Forelimb muscle (tissue), 1 donor: ENCODE measurements at places on chromosomes 16 and 17.

GRCh38 chr16:85959686-85960085 is 60.7 kb downstream of the IRF8 start:
- DNase-seq = no peak

- DNase-seq = no peak
Measured at GRCh38 chr16:75288596-75289120, 37.2 kb upstream of the BCAR1 start.

- no peak for DNase-seq
Measured at GRCh38 chr17:5895276-5895675, 174.9 kb upstream of the WSCD1 start.

DNA sequence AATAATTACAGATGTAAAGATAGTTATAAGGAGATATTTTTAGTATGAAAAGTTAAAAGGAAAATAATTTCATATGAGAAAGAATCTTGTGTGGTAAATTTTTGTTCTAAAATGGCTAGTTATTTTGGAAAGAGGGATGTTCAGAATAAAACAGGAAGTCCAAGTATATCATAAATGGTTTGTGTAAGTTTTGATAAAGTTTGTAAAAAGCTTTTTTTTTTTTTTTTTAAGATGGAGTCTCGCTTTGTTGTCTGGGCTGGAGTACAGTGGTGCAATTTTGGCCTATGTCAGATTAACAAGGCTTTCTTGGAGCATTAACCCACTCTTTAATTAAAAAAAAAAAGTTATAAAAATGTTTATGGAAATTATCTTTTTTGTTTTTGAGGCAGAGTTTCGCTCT is 8.2 kb upstream of the CDK10 start:
- DNase-seq = no peak

DNA sequence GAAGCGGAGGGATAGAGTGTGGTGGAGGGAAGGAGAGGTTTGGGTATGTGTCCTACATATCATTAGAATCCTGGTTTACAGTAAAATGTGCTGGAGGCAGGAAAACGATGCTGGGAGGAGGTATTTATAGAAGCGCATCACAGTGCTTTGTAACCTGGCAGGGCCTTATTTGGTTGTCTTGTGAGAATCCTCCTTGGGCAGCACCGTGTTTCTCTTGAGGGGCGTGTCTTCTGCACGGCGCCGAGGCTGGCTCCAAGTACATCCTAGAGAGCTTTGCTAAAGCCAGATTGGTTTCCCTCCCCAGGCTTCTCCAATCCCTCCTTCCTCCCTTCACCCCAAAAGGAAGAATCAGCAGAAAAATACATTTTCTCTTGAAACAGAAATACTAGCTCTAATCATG is 24.4 kb downstream of the CACNG5 start:
- no peak for DNase-seq

GRCh38 chr17:64765191-64765889 is 103.2 kb upstream of the SMURF2 start:
- DNase-seq = no peak

DNA sequence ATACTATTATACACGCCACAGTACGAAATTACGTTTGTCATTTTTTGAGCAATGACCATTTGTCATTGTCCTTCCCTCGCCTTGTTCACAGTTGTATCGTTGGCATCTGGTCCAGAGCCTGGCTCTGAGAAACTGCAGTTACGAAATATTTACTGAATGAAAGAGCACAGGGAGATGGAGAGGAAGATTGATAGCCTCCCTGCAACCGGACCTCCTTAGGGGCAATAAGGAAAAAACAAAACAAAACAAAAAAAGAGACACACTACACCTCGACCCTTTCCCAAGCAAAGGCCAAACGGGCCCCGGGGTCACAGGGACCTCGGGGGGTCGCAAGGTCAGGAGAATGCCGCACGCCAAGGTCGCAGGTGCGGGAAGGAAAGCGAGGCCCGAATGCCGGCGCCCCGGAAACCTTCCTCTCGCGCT is 857 bp downstream of the GOT2 start:
- DNase-seq = no peak

- no peak for DNase-seq
Measured at GRCh38 chr16:71365021-71365420, 6.5 kb downstream of the CALB2 start.

GRCh38 chr17:62966426-62967204 is 580 bp downstream of the TANC2 start:
- no peak for DNase-seq

GRCh38 chr17:74094651-74095050 is 108.8 kb upstream of the RPL38 start:
- DNase-seq = no peak

- DNase-seq = no peak
Measured at GRCh38 chr17:57803021-57803420, 46.8 kb downstream of the MRPS23 start.

GRCh38 chr16:14164916-14165662 is 94.0 kb downstream of the MRTFB start:
- no peak for DNase-seq

DNA sequence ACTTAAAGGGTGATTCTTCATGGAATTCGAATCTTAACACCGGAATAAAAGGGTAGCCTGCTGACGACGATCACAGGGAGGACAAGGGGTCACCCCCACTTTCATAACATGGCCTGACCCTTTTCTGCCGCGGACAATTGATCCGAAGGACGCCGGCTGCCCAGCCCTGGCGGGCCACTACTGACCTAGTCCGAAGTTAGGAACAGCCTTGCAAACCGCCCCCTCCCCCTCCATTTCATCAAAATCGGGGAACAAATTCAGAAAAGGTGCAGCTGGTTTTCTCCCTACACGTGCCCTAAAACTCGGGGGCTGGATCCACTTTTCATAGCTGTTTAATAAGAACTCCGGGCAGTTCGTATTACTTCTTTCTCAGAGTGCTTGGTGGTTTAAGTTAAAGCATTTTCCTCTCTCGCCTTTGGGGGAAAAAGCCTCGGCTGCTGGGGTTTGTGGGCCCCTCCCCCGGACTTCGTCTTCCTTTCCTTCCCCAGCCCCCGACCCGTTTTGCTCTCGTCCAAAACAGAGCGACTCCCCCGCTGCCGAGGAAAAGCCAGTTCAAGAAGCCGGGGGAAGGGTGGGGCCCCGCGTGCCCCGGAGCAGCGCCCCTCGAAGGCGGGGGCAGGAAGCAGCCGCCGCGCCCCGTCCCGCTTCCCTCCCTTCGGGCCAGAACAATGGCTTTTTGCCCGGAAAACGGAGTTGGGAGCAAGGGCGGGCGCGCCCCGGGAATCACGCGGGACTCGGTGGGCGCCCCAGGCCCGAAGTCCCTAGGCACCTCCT is 641 bp upstream of the CBX2 start:
- no peak for DNase-seq

GRCh38 chr17:72419866-72420774 is 299.3 kb downstream of the SOX9 start:
- no peak for DNase-seq
